ENCODE measurements at places on chromosomes 12 and 14. TPM values are rescaled to one million over a fixed set of nuclear protein-coding genes. Genes with fewer than 3 reads are reported as not detected.

The COX8C gene
- total RNA-seq, result not detected

The TCL1B gene
- total RNA-seq, result not detected

The RAP1B gene
- total RNA-seq, result 301 TPM

The CRACR2A gene
- 6.7 TPM for total RNA-seq

The LRCOL1 gene
- total RNA-seq, result not detected

The TAS2R50 gene
- 0.15 TPM for total RNA-seq

The TSPAN8 gene
- not detected for total RNA-seq

The CHGA gene
- total RNA-seq, result 0.29 TPM
